ENCODE measurements at places on chromosomes 1 and 21. TPM values are rescaled to one million over a fixed set of nuclear protein-coding genes. Genes with fewer than 3 reads are reported as not detected.

DNA sequence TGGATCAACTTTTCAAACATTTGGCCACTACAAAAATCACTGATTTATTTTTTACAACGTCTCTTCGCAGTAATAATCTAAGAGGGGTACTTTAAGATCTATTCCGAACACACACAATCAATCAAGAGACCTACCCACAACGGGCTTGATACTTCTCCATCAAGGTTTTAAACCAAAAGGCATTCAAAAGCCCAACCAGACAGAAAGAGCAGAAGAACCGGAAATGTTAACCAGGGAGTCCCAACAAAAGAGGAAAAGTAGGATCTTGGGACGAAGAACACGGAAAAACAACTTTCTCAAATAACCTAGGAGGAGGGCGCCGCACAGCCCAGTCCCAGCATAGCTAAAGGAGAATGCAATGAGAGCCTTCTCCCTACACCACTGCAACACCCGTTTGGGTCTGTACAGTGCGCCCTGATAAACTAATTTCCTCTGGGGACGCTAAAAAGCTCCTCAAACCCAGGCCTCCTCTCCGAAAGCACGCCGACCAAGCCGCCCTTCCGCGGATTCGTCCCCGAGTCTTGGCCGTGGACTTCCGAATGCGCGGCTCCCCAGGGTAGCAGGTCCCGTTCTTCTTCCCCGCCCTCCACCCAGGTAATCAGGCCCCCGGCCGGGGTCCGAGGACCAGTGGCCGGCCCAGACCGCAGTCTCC, 623 bp downstream of the RPL22 start:
- DNase-seq: no peak

The TPTE gene
- polyA plus RNA-seq: not detected

The WNT3A gene
- not detected for polyA plus RNA-seq

The PDZK1IP1 gene
- not detected for polyA plus RNA-seq

- no peak for DNase-seq
These were observed 207.2 kb downstream of the TOMM20 start for GRCh38 chr1:234921266-234922062.

The CSDE1 gene
- polyA plus RNA-seq: 269 TPM

The GBP7 gene
- polyA plus RNA-seq: not detected

- DNase-seq: no peak
These were observed 15.1 kb downstream of the RCSD1 start for GRCh38 chr1:167645140-167645541.

- no peak for DNase-seq
These were observed 12.6 kb downstream of the SUCO start for GRCh38 chr1:172545396-172546004.

DNA sequence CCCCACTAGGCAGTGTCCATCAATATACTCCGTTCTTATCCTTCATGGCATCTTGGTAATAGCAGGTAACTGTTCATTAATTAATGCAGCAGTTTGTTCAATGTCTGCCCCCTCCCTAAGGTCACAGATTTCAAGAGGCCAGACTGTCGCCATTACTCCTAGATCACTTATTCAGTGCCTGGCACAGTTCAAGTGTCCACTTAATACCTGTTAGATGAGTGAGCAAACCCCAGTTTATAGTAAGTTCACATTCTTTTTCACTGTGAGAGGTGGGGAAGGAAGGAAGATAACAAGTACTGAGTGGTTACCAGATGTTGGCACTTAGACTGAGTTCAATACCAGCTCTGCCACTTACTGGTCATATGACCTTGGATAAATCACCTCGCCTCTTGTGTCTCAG, 36.4 kb downstream of the OPRD1 start:
- DNase-seq: no peak

- DNase-seq: no peak
These were observed 17.6 kb downstream of the RNU5D-1 start for GRCh38 chr1:44713321-44713781.

The PROX1 gene
- not detected for polyA plus RNA-seq

GRCh38 chr1:155487541-155487940, 75.1 kb downstream of the ASH1L start:
- DNase-seq: no peak

DNA sequence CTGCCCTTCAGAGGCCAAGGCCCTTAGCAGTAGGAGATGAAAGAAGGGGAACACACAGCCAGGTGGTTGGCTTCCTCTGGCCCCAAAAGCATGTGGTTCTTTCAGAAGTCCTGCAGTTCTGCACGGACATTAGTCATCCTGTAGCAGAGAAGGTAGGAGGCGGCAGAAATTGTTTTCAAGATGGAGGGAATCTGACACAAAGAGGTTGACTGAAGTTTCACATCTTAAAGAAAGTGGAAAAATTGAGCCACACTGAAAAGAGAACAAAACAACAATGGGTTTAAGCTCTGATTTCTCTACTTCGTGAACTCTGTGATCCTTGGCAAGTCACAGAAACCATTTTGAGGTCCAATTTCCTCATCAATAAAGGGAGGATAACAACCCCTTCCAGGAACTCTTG, 125.3 kb upstream of the DNAH14 start:
- DNase-seq: no peak

- no peak for DNase-seq
These were observed 61.3 kb upstream of the BACH1 start for GRCh38 chr21:29237110-29238052.

DNA sequence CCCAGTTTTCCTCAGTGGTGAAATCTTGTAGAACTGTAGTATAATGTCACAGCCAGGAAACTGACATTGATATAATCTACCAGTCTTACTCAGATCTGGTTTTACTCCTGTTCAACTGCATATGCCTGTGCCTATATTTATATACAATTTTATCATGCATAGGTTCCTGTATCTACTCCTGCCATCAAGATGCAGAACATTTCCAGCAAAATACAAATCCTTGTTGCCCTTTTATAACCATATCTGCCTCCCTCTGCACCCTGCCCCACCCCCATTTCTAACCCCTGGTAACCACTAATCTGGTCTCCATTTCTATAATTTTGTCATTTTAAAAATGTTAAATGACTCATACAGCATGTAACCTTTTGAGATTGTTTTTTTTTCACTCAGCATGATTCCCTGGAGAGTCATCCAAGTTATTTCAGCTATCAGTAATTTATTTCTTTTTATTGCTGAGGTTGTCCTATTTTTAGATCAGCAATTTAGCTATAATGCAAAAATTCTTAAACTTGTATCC, 8.1 kb downstream of the UTP25 start:
- no peak for DNase-seq

DNA sequence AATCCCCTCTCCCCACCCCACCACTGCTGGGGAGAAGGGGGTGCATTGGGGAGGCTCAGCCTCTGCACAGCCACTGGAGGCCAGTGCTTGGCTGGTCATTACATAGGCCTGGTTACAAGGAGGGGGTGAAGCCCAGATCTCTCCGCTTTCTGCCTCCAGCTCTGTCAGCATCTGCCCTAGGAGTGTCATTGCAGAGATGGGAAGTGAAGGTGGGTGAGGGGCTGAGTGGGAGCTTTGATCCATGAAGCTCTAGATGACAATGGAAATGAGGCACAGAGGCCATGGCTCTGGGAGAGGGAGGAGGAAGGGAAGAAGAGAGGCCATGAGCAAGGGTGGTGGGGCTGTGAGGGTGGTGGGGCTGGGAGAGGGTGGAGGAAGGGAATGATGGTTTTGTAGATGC, 411.6 kb downstream of the MATN1 start:
- DNase-seq: no peak

- no peak for DNase-seq
These were observed 115.7 kb downstream of the NEK7 start for GRCh38 chr1:198272492-198272891.

The SLC30A2 gene
- polyA plus RNA-seq: not detected

DNA sequence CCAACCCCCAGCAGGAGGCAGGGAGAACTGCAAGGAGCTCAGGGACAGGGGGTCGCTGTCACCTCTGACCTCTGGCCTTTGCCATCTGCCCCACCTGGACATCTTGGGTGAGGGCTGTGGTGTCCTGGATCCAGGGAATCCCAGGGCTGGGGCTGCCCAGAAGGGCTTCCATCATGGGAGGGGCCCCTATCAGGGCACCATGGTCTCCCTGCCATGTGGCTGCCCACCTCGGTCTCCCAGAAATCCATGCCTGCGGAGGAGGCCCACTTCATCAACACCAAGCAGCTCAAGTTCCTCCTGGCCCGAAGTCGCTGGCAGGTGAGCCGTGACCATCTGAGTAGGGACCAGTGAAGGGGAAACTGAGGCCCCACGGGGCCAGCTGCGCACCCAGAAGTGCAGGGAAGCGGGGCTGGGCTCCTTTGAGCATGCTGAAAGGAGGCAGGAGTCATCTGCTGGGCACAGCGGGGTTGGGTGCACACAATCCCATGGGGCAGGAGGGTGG, 36.1 kb downstream of the TRIM11 start:
- no peak for DNase-seq

GRCh38 chr1:111474521-111474920, 737 bp downstream of the C1orf162 start:
- no peak for DNase-seq

- no peak for DNase-seq
These were observed 111.6 kb downstream of the ITSN1 start for GRCh38 chr21:33753886-33754285.

The SLC9A1 gene
- polyA plus RNA-seq: 3.7 TPM

- no peak for DNase-seq
These were observed 18.8 kb downstream of the PLEKHM2 start for GRCh38 chr1:15702722-15703550.

- peak; percentile 18 for DNase-seq
These were observed 147.2 kb downstream of the CHD1L start for GRCh38 chr1:147389532-147390184.

The HAPLN2 gene
- polyA plus RNA-seq: not detected

DNA sequence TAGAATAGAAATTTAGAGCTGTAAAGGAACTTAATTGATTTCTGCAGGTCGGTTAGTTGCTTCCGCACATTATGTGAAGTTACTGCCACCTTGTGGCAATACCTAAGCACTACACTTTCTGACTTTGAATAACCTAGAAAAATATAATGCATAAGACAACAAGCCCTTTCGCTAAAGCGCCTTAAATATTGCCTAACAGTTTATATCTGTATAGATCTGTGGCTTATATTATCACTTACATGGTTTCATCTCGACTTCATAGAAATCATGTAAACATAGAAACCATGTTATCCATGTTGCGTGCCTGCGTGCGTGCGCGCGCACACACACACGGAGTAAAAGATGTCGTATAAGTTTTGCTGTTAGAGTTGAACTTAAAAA, 10.9 kb upstream of the IFI16 start:
- DNase-seq: peak; percentile 71

The NEGR1 gene
- not detected for polyA plus RNA-seq
